NAMALWA (cell line): ENCODE measurements at places on chromosomes 1 and 21.

- DNase-seq, result no peak
These were observed 1582.1 kb downstream of the BRINP3 start for GRCh38 chr1:188895611-188896010.

DNA sequence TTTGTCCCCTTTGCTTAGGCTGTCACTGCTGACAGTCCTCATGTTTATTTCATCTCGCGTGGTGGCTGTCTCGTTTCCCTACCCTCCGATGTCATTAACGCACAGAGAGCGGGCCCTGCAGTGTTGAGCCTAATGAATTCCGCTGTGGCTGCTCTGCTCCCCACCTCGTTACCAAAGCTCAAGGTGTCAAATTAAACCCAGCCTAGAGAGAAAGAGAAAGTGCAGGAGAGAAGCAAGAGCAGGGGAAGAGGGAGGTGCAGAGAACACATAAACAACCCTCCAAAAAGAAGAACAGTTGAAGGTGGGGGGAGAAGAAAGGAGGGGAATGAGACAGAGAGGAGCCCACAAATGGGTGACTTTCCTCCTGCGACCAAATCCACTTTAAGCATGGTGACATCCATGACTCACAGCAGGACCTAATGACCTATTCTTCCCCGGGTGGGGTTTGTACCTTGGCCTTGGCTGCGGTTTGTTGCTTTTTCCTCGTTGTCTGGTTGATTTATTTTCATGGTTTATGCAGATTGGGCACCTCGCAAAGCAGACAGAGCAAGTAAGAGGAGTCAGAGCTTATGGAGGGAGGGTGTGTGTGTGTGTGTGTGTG is 92.5 kb downstream of the PBX1 start:
- DNase-seq, result no peak

DNA sequence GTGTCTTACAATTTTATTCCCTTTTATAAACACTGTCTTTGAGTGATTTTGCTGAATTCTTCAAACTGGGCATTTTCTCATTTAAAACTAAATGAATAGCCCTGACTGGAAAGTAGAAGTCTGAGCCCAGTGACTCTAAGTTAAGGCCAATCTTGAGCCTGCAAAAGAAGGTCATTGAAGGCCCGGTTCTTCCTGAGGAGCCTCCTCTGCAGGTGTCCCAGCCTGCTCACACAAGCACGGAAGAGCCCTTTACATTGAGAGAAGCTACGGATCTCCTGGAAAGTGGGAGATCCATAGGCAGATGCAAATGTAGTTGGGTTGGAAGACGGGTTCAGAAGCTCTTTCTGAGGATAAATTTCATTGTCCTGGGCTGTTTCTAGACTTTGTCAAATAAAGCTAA is 3.9 kb downstream of the ZNF678 start:
- no peak for DNase-seq

GRCh38 chr1:3733094-3733882 is 19.0 kb upstream of the CCDC27 start:
- DNase-seq, result no peak

- no peak for DNase-seq
These were observed 1.1 kb downstream of the INKA2 start for GRCh38 chr1:111738133-111738435.

DNA sequence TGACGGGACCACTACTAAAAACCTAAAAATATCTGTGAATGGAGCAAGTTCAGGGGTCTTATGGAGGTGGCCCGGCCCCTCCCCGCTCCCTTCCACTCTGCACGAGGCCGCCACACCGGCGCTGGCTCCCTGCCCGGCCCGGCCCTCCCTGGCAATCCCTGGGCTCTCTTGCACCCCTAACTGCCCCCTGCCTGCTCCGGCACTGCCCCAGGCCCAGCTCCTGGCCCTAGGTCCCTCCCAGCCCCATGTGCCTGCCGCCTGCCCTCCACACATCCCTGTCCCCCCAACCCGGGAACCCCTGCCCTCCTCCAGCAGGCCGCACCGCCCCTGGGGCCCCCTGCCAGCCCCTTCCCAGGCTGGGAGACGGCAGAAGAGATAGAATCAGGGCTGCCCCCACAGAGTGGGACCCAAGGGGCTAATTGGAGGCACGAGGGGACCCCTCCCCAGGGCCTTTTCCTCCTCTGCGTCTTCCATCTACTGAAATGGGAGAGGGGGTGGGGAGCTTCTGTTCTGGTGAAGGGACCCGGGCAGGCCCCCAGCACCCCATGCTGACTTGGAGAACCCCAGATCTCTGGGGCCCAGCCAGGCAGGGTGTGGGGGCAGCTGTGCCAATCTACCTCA is 9.3 kb upstream of the CTRC start:
- no peak for DNase-seq

DNA sequence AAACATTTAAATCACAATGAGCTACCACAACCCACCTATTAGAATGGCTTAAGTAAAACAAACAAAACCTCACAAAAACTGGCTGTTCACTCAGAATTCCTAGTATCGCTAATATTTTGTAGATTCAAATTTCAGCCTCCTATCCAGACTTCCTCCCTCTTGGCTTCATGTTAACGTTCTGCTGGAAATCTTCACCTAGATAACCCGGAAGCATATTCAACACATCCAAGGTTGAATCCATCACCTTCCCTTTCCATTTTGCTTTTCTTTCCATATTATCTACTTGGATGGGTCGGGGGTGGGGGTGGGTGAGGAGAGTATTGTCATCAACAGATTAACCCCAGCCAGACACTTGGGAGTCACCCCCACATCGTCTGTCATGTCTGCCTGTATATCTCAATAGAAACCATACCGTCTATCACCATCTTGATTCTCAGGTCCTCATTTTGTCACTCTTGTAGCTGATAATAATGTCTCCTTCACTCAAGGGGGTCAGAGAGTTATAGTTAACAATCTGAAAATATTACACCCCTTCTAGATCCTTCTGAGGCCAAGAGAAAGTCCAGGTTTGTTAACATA is 1.7 kb upstream of the DPH5 start:
- DNase-seq, result no peak

DNA sequence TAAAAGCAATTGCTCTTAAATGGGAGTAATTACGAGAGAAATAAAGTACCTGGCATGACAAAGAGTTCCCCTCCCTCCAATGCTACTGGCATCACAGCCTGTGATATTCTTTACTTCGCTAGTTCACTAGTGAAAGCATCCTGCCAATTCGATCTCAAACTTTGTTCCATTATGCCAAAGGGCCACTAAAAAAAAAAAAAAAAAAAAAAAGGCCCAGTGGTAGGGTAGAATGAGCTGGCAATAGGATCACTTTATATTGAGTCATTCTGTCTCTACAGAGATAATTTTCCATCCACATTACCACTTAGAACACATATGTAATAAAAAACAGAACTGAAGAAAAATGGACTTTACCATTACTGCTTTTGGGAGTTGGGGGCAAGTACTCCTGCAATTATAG is 11.2 kb downstream of the PUM1 start:
- no peak for DNase-seq

- DNase-seq, result no peak
These were observed 19.0 kb downstream of the KIAA0040 start for GRCh38 chr1:175173531-175173930.

DNA sequence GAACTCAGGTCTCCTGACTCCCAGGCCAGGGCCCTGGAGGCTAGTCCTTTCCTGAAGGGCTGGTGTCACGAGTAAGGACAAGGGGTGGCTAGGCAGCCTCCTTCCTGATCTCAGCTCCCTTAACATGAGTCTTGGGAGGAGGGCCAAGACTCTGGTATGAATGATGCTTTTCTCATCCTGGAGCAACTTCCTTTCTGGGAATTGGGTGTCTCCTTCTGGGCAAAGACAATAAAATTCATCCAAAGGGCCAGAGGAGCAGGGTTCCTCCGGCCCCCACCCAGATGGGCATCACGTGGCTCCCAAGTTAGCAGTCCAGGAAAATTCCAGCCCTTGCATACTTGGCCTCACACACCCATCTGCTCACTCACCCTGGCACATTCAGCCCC is at the start of gene FAM167B:
TSS of gene FAM167B (plus strand) at position 335 of the 386 bp plus-strand sequence. CDS start 200 bp downstream, outside the sequence.
- no peak for DNase-seq

DNA sequence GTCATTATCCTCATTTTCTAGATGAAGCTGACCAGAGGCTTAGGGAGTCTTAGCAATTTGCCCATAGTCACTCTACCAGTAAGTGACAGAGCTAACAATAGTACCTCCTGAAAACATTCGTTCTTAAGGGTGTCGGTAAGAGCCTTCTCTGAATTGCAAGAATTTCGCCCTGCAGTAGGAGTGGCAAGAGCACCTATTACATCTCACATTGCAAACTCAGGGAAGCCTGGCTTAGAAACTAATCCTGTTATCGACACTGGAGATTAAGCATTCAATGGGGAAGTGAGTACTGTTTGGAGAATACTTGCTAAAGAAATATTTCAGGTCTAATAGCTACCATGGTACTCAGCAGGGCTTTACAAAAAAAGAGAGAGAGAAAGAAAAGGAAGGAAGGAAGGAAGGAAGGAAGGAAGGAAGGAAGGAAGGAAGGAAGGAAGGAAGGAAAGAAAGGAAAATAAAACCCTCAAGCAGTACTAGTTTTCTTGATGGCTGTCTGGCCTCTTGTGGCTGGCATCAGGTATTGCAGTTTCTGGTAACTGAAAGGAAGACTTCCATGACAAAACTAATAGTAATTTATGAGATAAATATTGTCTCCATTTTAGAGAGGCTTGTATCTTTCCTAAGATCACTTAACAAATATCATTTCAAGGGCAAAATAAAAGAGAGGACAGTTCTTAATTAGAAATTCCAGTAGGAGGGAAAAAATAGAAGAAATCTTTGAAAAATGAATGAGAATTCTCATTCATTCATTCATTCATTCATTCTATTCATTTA is 10.4 kb downstream of the C1orf226 start:
- peak; percentile 64 for DNase-seq

GRCh38 chr1:190205713-190206112 is 272.0 kb downstream of the BRINP3 start:
- no peak for DNase-seq

- no peak for DNase-seq
These were observed 115.6 kb upstream of the RUNX3 start for GRCh38 chr1:25045480-25046193.

- peak; percentile 47 for DNase-seq
These were observed 78.6 kb downstream of the MORN1 start for GRCh38 chr1:2312515-2313301.

- no peak for DNase-seq
These were observed 269.9 kb downstream of the HLX start for GRCh38 chr1:221149111-221149510.

DNA sequence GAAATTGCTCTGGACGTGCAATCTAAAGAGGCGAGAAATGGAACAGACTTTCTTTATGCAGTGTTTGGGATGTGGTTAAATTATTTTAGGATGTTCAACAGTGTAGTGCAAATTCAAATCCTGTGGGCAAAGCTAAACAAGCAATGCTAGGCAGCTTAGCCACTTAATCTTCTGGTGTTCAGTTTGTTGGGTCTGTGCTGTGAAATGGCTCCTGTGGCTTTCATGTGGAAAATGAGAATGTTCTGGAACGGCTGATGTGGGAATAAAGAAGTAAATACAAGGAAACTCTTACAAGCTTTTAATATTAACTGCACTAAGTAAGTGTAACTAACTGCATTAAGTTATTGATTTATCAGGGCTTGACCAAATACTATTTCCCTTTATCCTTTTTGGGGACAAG is 766.6 kb downstream of the ADGRL2 start:
- DNase-seq, result peak; percentile 34

DNA sequence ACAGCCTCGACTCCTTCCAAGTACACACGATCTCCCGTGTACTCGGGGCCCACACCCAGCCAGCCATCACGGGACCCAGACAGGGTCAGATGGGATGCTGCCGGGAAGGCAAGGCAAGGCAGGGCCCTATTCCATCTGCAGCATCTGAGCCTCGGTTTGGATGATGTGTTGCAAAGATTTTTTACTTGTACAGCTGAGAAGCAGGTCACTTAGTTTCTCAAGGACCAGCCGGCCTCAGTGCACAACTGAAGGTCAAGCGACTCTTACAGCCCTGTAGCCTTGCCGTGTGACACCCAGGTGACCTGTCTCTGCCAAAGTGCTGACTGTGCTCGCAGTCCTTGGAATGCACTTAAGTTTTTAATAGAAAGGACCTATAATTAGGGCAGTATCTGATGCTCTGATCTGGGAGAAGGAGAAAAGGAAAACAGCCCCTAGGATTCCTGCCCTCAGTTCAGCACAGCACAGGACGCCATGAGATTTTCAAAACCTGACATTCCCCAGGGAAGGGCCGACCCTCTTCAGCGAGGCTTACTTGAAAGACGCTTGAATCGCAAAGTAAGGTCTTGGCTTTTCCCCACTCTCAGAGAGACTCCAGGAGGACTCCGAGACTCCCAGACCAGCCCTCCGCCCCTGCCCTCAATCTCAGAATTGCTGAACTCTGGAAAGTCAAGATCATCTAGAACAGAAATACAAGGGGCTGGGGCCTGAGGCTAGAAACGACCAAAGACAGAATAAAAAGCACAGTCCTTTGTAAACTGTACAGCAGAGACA is 1.3 kb downstream of the GPR157 start:
- no peak for DNase-seq

- no peak for DNase-seq
These were observed 537.5 kb downstream of the LTN1 start for GRCh38 chr21:28455253-28455600.

- no peak for DNase-seq
These were observed 21.3 kb upstream of the RUNX1 start for GRCh38 chr21:35070436-35070835.

DNA sequence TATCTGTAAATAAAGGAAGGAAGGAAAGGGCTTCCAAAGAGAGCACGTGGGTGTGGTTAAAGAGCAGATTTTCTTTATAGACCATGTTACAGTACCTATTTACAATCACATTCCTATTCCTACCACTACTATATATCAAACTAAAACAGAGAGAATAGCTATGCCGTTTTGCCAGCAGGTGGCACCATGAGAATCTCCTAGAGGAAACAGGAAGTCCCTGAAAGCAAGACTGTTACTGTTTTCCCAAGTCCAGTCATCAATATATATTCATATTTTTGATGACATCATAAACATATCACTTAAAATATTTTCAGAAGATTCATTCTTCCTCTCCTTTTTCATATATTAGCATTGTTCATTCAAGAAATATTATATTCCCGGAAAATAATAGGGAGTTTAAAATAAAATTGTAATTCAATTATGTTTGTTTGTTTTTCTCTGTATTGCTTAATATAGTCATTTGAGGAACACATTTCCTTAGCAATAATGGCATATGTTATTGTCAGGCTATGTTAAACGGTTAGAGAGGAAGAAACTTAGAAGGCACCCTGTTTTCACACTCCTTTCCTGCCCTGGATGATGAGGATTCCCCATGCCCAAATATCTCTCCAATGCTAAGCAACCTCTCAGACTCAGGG is 6.6 kb downstream of the CCDC190 start:
- peak; percentile 82 for DNase-seq

DNA sequence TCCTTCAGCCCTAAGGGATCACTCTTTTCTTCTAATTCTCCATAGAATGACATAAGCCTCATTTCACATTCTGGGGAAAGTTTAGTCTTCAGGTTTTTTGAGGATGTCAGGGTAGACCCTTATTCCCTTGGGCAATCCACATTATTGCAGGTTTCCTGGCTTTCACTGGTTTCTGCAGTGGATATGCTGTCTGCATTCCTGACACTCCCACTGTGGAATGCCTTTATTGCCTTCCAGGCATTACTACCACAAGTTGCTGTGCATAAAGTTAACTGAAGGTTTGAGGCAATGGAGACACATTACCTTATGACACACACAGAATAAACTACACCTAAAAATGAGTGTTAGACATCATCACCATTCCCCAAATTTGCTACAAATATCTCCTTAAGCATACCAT is 12.7 kb downstream of the FASLG start:
- no peak for DNase-seq
